ENCODE measurements at places on chromosomes 16 and 17.

- DNase-seq: no peak
Measured at GRCh38 chr17:17855976-17856375, 19.2 kb upstream of the SREBF1 start.

- DNase-seq: no peak
Measured at GRCh38 chr17:6348891-6349290, 86.0 kb downstream of the AIPL1 start.

- no peak for DNase-seq
Measured at GRCh38 chr16:29307598-29308507, 98.7 kb downstream of the NPIPB11 start.

GRCh38 chr16:55905651-55906050 lies 30.5 kb upstream of the CES5A start:
- no peak for DNase-seq

GRCh38 chr17:17386094-17386800 lies 83.1 kb downstream of the NT5M start:
- DNase-seq: no peak

GRCh38 chr17:81527591-81528383 lies at the start of gene FSCN2:
Gene FSCN2, plus strand, starts transcription at chr17:81528377. Its CDS starts 155 bp downstream, at chr17:81528532.
- no peak for DNase-seq

- no peak for DNase-seq
Measured at GRCh38 chr17:62194401-62194800, 129.3 kb upstream of the MED13 start.

GRCh38 chr17:64269687-64270649 lies 6.9 kb upstream of the TEX2 start:
- no peak for DNase-seq

DNA sequence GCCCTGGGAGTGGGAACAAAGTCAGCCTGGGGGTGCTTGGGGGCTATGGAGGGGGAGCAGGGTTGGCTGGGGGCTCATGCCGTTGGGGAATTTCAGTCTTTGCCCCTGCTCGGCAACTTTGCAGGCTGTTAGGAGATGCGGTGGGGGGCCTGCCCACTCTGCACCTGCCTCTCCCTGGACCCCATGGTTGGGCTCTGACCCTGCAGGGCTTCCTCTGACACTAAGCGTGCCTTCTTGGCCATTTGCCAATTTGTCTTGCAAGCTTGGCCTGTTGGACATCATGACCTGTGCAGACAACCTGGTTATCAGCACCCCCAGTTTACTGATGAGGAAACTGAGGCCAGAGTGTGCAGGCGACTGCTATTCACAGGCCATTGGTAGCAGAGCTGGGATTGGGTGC lies 14.6 kb downstream of the ADCY7 start:
- DNase-seq: no peak

- DNase-seq: no peak
Measured at GRCh38 chr16:49283376-49284049, 1.9 kb upstream of the CBLN1 start.

- no peak for DNase-seq
Measured at GRCh38 chr17:53273126-53273525, 549.6 kb upstream of the KIF2B start.

GRCh38 chr16:76780556-76780955 lies 410.4 kb upstream of the MON1B start:
- DNase-seq: no peak

GRCh38 chr17:17826942-17827785 lies 9.6 kb downstream of the SREBF1 start:
- no peak for DNase-seq
